ENCODE measurements at places on chromosomes 7 and 10.

DNA sequence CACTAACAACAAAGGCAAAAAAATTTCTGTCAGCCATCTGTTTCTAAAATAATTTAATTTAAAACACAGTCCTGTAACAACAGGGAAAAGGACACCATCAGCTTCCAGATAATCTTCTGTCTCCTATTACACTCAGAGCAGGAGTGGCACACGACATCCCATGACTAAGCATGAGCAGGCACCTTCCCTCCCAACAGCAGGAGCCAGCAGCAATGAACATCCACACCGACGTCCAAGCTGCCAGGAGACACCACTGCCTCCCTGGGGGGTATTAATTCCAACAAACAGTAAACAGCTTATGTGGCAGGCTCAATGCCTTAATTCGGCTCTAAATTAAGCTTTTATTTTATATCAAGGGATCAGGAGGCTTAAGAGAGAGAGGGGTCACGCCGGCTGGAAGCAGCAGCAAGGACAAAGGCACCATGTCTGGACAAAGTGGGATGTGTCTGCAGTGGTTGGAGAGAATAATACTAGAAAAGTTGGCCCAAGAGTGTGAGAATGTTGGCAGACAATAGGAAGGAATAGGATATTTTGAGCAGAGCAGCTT is 45.7 kb downstream of the KIAA1549 start:
- DNase-seq, result no peak

- no peak for DNase-seq
These were observed 57.1 kb downstream of the AOAH start for GRCh38 chr7:36667007-36667745.

DNA sequence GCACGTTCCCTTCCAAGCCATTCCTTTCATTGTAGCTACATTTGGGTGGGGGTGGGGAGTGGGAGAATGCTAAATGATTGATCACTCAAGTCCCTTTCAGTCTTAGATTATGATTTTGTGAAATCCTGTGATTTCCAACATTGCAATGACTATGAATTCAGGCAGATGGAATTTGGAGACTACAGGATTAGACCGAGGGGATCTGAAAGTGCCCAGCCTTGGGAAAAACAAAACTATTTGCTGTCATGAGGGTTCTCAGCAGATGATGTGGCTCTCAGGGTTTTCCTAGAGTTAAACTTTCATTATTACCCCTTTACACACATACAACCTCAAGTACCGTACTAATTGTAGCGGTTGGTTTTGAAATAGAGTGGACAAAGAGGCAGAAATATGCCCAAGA is 4.7 kb downstream of the MACROH2A2 start:
- DNase-seq, result no peak

GRCh38 chr7:137953665-137954470 is 48.0 kb downstream of the CREB3L2 start:
- no peak for DNase-seq

DNA sequence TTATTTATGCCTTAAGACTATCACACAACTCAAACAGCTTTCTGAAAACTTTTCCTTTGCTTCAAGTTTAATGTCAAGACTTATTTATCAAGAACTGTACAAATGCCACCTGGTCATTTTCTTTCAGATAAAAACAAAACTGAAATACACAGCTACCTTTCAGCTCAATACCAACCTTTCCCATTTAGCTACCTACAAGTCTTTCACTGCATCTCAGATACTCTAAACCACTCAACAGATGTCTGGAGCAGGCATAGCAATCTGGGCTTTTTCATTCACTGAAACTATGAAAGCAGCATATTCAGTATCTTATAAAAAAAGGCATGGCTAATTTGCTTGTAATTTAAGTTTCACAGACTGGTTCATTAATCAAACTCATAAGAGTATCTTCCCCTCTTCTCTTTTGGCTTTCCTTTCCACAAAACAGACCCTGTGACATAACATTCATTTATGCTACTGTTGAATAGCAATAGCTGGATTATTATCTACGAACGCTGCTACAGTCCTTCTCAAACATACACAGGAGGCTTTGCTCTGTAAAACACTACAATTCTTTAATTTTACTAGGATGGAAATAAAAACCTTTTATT is 8.2 kb downstream of the TRA2A start:
- DNase-seq, result no peak

GRCh38 chr7:45089341-45089891 is 647 bp upstream of the NACAD start:
- DNase-seq, result peak; percentile 69

- DNase-seq, result no peak
These were observed 34.2 kb upstream of the IGFBP3 start for GRCh38 chr7:45955286-45955685.

- no peak for DNase-seq
These were observed 51.6 kb upstream of the AQP1 start for GRCh38 chr7:30859940-30860496.

- DNase-seq, result no peak
These were observed 4.6 kb downstream of the NKX2-3 start for GRCh38 chr10:99537086-99537988.

GRCh38 chr7:106629516-106629915 is 31.4 kb downstream of the CCDC71L start:
- DNase-seq, result no peak

DNA sequence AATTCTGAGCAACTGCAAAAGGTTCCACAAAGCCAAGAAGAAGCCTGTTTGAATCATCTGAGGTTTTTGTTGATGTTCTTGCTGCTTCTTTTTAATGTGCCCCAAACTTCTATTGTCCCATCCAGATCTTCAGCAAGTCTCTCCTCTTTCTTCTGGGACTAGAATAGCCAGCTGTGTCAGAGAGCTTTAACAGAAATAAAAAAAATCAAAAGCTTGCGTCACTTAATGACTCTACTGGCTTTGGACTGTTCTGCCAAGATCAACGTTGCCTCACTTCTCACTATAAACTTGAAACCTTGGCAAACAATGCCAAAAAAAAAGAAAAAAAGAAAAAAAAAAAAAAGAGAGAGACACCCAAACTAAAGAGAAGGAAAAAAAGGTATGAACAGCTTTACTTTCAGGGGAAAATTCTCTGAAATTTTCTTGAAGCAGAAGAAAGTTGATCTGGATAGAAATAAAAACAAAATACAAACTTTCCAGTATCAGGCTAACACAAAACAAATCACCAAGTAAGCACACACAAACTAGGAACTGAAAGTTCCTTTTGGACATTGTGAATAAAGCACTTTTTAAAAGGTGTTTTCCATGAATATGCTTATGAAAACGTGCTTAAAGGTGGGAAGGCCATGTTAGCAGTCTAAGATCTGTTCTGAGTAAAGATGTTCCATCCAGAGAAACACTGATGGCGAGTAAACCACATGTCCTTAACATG is 14.8 kb downstream of the USP54 start:
- DNase-seq, result no peak

GRCh38 chr10:83869898-83870297 is 269.4 kb upstream of the GHITM start:
- no peak for DNase-seq

DNA sequence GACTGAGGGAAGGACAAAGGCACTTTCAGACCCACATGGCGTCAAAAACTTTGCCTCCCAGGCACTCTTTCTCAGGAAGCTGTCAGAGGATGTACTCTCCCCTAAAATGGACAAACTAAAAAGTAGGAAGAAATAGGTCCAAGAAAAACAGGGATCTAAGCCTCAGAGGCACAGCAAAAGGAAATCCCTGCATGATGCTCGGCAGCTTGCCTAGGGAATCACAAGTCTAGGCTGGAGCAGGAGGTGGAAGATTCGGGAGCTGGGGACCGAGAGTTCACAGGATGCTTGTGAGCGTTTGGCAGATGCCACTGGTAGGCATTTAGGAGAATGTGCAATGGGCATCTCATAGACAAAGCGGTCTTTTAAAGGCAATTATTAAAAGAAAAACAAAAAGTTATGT is 60.8 kb downstream of the ATXN7L1 start:
- no peak for DNase-seq

DNA sequence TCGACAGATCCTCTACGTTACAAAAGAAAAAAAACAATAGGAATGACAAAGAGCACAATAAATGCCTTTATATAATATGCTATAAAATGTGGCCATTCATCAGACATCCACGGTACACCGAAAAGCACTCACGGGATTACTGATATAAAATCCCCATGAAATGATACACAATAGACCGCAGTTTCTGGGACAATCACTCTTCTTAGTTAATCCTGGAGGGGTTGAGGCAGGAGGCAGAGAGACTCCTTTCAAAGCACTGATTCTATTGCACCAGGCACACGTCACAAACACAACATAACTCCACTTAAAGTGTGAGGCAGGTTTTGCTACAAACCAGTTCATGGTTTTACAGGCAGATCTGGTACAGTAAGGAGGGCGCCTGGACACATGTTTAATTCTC is 113.8 kb downstream of the FGFR2 start:
- DNase-seq, result no peak

DNA sequence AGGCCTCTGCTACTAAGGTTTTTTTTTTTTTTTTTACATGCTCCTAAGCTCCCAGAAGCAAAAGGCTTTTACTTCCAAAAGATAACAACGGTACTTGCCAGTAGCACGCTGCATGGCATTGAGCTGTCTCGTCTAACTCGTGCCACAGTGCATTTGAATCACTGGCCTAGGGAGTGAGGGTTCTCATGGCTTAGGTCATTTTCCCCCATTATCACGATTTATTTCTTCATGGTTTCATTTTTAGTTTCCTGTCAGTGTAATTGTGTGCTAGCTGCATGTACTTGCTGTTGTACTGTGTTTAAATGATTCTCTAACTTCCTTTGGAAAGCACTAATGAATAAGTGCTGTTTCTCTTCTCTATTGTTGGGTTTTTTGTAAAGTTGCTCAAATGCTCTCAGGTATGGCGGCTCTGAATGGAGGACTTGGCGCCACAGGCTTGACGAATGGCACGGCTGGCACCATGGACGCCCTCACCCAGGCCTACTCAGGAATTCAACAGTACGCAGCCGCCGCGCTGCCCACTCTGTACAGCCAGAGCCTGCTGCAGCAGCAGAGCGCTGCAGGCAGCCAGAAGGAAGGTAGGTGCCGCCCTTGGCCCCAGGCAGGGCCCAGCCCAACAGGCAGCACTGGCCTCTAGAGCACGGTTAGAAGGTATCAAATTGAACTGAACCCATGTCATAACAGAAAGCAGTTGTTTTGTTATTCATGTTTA is 290.5 kb downstream of the USP6NL start:
- no peak for DNase-seq

- peak; percentile 64 for DNase-seq
These were observed 103.7 kb downstream of the RNF216 start for GRCh38 chr7:5677538-5678294.
